ENCODE measurements at places on chromosomes 2 and 18.

DNA sequence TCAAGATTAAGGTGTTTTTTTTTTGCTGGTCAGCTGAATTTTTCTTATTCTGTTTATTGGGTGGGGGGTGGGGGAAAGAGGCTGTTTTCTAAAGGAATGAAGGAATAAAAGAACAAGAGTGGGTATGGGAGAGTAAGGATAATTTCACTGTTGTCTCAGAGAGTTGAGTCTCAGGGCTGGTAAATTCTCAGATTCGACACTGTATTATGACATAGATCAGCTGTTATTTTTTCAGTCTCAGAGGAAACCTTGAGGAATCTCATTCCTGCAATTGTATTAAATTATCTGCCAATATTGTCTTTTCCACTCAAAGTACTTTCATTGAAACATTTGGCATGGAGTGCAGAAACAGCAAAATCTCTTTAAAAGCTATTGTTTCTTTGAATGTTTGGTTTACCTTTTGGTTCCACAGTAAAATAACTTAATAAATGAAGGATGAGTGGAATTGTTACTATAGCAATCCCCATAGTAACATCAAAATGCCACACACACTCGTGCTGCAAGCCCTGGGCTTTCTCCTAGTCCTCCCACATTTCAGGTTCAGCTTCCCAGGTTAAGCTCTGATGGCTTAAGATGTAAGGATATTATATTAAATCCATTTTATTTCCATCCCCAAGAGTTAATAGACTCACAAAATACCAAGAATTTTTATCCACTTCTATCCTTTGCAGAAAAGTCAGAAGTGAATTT lies 478.7 kb upstream of the TCF4 start:
- DNase-seq = no peak

- no peak for DNase-seq
Observed at GRCh38 chr18:9900699-9901098, 13.1 kb upstream of the VAPA start.

DNA sequence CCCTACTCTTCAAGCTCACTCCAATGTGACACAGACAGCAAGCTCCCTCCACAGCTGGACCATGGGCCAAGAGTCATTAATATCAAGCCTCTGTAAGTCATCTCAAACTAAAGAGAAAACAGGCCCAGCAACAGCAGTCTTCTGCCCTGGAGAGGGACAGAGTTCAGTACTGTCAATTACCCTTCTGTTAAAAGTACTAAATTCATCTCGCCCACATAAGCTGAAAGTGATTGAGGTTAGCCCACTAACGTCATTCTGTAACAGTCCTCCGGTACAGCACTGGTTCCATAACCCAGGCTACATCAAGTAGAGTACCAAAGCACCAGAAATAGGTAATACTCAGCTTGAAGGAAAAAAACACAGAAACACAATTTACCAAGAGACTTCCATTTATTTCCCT lies 25.9 kb downstream of the THADA start:
- no peak for DNase-seq

DNA sequence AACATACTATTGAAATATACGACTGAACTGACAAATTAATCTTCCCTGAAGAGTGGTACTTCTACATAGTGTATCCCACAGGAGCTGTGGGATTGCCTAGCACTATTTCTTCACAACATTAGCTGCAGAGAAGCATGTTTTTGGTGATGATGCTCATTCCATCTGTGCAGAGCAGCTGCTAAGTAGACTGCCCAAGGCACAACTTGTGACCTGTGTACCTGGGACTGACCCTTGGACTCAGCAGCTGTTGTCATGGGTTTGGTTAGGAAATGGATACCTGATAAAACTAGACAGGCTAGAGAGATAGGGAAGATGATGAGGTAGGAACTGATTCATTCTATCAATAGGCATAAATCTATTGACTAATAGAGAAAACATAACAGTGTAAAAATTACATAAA lies 1204.0 kb downstream of the DSC3 start:
- DNase-seq = no peak

DNA sequence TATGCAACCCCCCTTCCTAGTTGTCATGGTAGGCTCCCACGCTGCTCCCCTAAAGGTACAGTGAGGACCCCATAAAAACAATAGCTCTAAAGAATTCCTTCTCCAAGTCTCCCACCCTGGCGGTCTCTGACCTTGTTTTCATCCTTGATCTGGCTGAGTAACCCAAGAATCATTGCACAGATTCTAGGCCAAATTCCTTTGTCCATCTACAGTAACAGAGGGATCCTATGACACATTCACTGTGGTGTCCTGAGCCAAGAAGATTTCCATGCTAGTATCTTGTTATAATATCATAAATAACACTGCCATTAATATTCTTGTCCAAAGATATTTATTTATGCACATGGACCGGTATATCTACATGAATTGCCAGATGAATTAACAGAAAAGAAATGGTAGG lies 240.2 kb downstream of the CYP26B1 start:
- DNase-seq = no peak

DNA sequence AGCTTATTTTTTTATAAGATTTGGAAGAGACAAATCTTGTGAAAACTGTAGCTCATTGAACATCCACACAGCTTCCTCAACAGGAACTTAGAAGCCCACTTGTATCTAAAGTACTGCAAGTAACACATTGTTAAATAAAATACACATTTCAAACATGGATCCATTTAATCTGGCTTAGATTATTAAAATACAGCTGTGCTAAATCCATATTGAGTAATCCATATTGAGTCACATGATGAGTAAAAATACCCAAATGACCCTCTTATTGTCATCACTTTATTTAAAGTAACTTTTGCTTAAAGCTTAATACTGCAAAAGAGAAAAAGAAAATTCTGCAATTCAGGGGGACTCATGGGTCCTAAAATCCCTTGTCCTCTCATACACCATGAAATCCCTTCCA lies 133.3 kb downstream of the OSR1 start:
- DNase-seq = no peak

Data from SHP77 (cell line).